Stimulated activated CD4-positive, alpha-beta T cell treated with anti-CD3 and anti-CD28 coated beads, Interleukin-1b, Interleukin-23, amount 100 ng/mL, for 1 hour (primary cell): ENCODE measurements at places on chromosomes 2 and 18.

DNA sequence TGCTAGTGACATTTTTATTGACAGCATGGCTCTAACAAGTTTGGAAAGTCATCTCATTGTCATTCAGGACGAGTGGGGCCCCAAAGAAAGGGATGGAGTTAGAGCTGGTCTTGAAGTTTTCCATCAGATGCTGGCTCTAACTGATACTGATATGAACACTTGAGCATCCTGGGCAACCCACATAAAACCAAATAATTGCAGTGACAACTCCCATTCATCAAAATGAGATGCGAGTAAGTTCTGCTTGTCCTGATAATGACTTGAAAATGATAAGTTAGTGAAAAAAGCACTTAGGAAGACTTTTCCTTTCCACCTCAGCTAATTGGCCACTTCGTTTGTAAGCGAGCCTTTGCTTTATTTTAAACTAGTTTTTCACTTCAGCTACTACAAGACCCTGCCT lies 147.6 kb downstream of the SP3 start:
- no peak for DNase-seq

- DNase-seq, result no peak
These were observed 61.3 kb downstream of the LONRF2 start for GRCh38 chr2:100260712-100261620.

DNA sequence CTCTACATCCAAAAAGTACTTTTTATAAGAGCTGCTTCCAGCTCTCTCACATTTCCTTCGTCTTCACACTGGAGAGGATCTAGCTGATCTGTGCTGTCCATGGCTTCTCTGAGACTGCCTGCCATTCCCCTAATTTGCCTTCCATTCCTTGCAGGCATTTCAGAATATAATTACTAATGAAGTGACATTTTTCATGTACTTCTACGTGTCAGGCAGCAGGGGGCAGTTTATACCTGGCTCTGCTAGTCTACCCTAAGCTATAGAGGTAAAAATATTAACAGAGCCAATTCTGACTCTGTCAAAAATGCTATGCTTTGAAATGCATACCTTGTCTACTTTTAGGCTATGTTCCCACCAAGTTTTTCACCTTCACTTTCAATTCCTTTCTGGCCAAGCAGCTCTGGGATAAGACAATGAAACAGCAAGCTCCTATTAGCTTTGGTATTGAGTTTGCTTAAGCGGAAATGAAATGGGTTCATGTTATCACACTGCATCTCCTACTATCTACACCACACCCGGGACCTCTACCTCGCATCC lies 81.9 kb downstream of the MEP1B start:
- DNase-seq, result no peak

DNA sequence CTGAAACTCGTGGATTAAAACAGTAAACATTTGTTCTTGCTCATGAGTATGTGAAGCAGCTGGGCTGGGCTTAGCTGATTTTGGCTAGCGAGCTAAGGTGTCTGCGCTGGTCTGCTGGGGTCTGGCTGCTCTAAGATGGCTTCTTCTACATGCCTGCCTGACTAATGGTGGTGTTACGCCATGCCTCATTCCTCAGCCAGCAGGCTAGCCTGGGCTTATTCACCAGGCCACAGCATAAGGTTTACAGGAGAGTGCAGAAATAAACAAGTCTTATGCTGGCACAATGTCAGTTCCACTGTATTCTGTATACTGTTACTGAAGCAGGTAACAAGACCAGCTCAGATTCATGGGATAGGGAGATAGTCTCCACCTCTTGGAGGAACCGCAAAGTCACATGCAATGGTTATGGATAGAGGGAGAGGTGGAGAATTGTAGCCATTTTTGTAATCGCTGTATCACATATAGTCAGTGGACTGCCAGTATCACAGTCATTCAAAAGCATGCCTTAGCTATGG lies 80.0 kb downstream of the RHBDD1 start:
- DNase-seq, result no peak

- DNase-seq, result no peak
These were observed 144.7 kb upstream of the STK17B start for GRCh38 chr2:196316050-196316430.

- DNase-seq, result no peak
These were observed 53.7 kb upstream of the PARD3B start for GRCh38 chr2:204491528-204491927.

GRCh38 chr2:198994678-198995077 lies 463.1 kb downstream of the SATB2 start:
- DNase-seq, result no peak

GRCh38 chr2:60565472-60565871 lies 12.0 kb upstream of the BCL11A start:
- no peak for DNase-seq

- no peak for DNase-seq
These were observed 264.0 kb upstream of the CHST9 start for GRCh38 chr18:27449104-27449503.

- no peak for DNase-seq
These were observed 33.2 kb downstream of the VIL1 start for GRCh38 chr2:218452079-218452478.
